ENCODE measurements at places on chromosomes 7 and 10. TPM values are rescaled to one million over a fixed set of nuclear protein-coding genes. Genes with fewer than 3 reads are reported as not detected.

DNA sequence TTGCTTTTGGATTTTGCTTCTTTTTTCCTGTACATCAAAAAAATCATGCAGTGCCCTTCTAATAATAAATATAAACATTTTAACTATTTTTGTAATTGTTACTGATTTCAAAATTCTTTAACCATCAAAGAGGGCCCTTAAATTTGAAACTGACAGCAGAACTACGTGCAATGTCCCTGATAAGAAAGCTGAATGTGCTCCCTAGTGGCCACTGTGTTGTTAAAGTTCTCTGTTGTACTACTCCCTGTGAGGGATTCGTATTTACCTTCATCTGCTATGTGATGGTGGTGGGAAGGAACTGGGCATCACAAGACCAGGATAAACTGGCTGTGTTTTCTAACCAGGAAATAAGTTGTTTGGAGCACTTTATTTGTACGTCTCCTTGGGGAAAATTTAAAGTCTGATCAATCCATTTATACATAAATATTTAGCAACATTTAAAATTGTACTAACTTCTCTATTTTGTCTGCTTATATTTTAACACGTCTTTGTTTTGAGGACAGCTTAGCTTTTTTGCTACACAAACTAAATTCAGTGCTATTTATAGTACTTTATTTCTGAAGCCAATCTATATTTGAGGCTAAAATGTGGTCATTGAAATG lies 322.4 kb downstream of the HGF start:
- DNase-seq, result peak; percentile 79

DNA sequence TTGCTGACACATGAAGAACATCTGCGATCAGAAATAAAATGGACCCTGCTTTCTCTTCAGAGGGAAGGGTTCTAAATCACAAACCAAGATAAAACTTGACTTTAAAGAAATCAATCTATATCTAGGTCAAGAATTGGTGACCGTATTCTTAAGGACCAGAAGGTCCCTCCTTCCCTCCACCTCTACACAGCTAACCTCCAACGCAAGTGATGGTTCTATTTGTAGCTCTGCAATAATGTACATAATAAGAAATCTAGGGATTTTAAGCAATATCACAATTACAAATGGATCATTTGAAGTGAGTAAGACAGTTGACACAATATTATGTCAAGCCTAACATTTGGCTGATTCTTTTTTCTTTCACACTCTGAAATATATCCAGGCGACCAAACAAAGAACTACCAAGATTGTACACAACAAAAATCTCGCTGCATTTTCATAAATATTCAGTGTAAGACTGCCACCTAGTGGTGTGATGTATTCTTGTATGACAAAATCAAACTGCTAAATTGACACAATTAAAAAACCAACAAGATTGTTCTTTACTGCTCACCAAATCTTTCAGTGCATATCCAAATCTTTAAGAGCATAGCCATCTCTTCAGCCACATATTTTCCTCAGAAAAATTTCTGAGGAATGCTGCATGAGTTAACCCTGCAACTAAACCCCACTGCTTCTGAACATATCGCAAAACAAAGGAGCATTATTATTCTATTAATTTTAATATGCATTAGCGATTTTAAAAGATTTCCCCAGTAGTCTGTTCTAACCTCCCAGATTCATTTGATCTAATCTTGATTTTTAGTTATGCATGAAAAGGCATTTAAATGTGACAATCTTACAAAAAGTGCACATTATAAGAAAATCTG lies 44.5 kb downstream of the ICA1 start:
- DNase-seq, result peak; percentile 80

DNA sequence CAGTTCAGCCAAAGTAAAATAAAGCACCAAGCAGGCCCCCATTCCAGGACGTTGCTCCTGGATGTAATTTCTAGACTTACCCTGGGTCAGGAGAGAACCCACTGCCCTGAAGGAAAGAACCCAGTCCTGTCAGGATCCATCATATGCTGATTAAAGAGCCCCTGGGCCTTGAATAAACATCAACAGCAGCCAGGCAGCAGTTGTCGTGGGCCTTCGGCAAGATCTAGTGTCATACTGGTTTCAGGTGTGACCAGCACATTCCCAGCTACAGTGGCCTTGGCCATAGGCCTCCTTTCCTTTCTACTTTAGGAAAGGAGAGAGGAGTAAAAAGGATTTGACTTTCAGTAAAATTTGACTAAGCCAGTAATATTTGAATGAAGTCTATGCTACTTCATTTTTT lies 289.1 kb upstream of the CACNA2D1 start:
- no peak for DNase-seq

DNA sequence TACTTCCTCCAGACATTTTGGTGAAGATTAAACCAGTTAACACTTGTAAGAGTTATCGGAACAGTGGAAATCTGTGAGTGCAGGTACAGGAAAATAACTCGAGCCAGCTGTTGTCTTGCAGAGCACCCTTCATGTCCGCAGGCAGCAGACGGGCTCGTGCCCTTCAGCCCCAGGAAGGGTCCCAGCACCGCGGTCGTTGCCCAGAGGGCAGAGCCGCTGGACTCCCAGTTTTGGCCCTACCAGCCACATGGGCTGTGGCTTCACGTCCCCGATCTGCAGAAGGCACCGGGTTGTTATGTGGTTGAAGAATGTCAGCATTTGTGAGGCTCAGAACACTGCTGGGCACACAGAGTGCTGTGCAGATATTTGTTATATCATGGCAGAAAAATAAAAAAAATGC lies 7.2 kb upstream of the ADARB2 start:
- no peak for DNase-seq

GRCh38 chr7:5637415-5637814 lies 144.0 kb downstream of the RNF216 start:
- DNase-seq, result no peak

Gene CHRM2
- total RNA-seq, result not detected

DNA sequence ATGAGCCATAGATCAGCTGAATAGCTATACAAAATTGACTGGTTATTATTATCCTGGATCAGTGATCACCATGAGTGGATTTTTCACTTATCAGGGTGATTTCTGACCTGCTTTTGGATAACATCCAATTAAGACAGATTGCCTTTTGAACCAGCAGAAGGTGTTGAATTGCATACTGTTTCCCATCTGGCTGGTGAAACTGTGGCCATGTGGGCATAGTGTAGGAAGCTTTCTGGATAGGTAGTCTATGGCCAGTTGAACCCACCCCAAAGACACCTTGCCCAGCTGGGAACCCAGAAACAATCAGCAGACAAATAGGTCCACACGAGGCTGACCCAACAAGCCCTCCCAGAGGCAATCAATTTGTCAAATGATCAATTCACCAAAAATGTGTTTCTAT lies 29.3 kb downstream of the DNAJC12 start:
- no peak for DNase-seq

- peak; percentile 78 for DNase-seq
Observed at GRCh38 chr7:129741743-129742213, 130.3 kb downstream of the NRF1 start.

Gene BET1
- total RNA-seq, result 38.2 TPM

- DNase-seq, result peak; percentile 89
Observed at GRCh38 chr7:16504019-16504418, 22.6 kb upstream of the LRRC72 start.

DNA sequence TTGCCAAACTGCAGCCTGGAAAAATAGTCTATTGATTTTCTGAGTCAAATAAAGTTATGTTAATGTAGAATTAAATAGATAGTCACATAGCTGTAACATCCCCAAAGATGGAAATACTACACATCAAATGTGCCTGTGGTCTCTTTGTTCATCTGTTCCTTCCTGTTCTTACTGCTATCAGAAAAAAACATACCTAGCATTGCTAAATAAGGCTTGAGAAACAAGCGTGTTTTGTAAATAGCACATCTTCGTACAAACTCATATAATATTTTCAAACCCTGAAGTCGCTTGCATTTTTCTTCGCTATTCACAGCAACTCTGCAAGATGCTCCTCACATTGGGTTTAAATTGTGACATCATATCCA lies 116.1 kb downstream of the KLF6 start:
- no peak for DNase-seq

GRCh38 chr7:137254766-137255165 lies 88.8 kb downstream of the PTN start:
- no peak for DNase-seq

- no peak for DNase-seq
Observed at GRCh38 chr7:6416516-6417145, 31.1 kb downstream of the DAGLB start.

GRCh38 chr7:128356546-128357216 lies 4.8 kb downstream of the PRRT4 start:
- no peak for DNase-seq

DNA sequence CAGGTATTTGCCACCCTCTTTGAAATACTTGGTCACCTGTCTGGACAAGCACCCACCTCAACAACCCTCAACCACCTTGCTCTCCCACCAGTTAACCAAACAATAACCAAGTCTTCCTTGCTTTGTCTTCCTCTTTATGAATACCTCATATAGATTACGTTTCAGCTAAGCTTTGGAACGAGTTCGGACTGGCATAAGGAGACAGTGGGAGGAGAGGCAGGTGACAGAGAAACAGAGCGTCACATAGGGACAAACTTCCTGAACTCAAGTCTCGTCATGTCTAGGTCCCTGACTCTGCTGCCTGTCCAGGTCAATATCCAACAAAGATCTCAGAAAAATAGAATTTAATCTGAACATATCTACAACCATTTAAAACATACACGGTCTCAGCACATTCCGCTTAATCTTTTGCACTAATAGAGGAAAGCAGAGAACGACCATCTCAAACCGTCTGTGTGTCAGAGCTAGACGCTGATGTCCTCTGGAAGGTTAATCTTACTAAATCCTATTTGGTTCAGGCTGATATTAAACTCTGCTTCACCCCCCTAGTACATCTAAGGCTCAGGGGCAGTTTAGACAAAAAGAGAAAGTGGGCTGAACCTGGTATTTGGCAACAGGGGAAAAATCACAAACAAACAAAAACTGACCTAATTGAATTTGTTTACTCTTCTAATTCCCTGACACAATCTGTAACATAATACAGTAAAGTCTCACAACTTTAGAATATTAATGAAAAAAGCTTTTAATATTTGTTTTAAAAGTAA lies 26.4 kb upstream of the SVOPL start:
- no peak for DNase-seq

DNA sequence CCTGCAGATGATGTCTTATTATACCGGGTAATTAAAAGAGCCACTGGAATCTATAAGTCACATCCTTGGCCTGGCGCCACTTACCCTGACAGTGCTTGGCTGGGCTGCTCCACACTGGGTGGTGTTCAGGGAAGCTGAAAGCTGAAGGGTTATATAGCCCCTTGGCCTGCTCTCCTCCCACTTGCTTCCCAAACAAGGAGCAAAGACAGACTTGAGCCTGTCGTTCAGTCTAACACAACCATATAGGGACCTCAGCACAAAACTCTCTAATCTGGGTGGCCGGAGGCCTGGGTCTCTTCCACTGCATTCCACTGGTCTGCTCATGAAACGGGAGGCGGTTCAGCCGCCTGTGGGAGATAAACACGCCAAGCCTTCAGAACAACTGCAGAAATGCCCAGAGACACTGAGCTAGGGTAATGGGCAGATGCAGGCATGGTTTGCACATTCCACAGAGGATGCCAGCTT lies at the start of gene ACTA2:
Gene ACTA2, minus strand, starts transcription at position 127 of the 465 bp plus-strand sequence. CDS start 3,843 bp downstream, outside the sequence.
- no peak for DNase-seq

- DNase-seq, result no peak
Observed at GRCh38 chr7:7957513-7957912, 11.1 kb upstream of the GLCCI1 start.

- DNase-seq, result no peak
Observed at GRCh38 chr10:99537989-99538917, 5.5 kb downstream of the NKX2-3 start.

- no peak for DNase-seq
Observed at GRCh38 chr10:11593612-11594011, 17.8 kb downstream of the USP6NL start.

DNA sequence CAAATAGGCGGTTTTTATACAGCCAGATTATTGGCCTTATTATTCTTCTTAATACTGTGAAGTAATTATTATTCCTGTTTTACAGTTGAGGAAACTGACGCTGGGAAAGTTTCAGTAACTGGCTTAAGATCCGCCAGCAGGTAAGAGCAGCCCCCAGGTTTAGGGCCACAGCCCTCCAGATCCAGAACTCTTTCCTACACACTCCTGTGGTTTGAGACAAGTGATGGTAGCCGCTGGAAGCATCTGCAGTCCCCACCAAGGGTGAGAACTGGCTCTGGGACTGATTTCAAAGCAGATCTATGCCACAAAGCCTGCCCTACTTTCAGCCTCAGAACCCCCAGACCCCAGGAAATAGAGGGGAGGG lies 3.0 kb upstream of the UNC5B start:
- no peak for DNase-seq

GRCh38 chr7:20395104-20395503 lies 64.4 kb downstream of the ITGB8 start:
- DNase-seq, result no peak

Gene TRIM56
- total RNA-seq, result 6.7 TPM

Gene CACNB2
- not detected for total RNA-seq

DNA sequence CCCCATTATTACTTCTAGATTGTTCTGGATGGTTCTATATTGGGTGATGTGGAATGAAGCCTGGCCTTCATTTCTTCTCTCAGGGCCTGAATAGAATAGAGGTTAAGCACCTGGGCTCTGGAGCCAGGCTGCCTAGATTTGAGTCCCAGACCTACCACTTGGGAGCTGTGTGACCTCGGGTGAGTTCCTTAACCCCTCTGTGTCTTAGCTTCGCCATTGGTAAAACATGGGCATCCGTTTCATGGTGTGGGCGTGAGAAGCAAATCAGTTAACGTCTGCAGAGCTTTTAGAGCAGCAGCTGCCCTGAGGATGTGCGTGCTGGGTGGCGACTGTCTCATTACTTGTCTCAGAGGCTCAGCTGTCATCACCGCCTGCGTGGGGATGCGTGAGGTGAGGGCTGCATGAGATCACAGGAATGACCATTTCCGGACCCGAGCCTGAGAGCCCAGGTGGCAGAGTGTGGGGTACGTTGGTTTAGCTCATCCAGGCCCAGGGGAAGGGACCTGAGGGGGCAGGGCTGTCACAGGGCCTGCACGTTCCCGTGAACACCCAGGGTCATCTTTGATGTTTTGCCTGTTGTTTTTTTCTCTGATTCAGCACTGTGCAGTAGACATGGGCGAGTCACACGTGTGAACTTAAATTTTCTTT lies 9.7 kb downstream of the AGAP3 start:
- no peak for DNase-seq

GRCh38 chr10:10092581-10092980 lies 925.1 kb upstream of the CELF2 start:
- DNase-seq, result peak; percentile 23

DNA sequence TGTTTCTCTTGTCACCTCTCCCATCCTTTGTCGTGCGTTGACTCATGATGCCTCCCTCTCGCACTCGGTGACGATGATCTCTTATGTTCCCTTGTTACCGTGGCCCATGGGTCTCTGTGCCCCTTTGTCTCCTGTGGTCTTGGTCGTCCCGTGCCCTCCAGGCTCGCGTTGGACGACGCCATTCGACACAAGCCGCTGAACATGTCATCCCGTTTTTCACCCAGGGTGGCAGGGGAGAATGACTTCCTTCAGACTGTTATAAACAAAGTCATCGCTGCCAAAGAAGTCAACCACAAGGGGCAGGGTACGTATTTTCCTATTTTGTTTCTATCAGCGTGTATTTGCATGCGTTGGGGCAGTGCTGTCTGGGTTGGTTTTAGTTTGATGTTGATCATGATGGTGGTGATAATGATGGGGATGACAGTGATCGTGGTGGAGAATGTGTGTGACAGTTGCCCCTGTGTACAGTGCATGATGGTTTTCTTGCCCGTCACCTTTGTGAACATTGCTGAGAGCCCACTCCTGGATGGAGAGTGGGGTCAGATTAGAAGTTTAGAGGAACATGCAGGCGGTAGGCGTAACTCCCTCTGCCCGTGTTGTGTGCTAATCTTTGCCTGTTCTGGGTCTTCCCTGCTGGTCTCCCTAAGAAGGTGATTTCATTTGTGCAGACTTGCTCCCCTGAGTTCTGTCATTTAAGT lies 107.0 kb downstream of the DOCK1 start:
- DNase-seq, result no peak

Gene RBP3
- total RNA-seq, result not detected

Measured in SJCRH30 (cell line).